ENCODE measurements at places on chromosomes 2 and 18.

DNA sequence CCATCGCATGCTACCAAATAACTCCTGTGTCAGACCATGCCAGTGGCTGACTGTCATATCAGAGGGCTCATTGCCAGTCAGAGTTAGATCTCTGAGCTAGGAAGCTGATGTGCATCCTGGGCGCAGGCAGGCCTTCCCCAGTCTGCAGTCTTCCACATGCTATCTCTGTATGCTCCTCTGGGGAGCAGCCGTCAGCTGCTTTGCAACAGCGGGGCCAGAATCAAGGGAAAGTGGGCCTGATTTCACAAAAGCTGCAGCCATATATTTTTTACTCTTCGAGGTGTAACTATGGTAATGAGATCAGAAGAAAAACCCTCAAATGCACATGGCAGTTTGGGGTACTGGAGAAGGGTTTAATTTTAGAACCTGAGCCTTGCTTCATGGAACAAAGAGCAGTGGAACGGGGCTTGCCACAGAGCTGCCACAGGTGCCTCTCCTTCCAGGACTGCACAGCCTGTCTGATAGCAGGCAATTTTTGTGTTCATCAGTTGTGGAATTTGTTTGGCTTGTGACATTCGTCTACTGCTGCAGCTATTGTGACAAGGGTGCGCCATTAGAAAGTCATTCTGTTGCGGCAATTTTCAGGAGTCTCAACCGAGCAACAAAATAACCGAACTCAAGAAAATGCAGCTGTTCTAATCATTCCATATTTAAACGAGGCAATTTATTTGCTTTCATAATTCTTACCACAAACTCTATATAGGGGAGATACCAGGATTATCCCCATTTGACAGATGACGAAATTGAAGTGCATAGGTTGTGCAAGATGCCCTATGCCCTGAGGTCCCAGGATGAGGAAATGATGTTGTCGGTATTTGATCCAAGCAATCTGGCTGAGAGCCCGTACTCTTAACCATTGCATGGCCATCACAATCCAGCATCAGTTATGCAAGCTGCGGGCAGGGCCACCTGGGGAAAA lies 109.6 kb upstream of the CYRIA start:
- no peak overlapping the region for H3K27ac ChIP-seq
- DNase-seq, result no peak
- H3K36me3 ChIP-seq, result no peaks in the 10 kb centered on the region
- H3K27me3 ChIP-seq, result no peaks in the 10 kb centered on the region
- no peaks in the 10 kb centered on the region for H3K4me1 ChIP-seq

GRCh38 chr2:225288986-225289385 lies 110.5 kb upstream of the NYAP2 start:
- no peak overlapping the region for H3K4me3 ChIP-seq
- no peaks in the 10 kb centered on the region for H3K36me3 ChIP-seq
- no peak overlapping the region for H3K27ac ChIP-seq
- H3K4me1 ChIP-seq, result no peaks in the 10 kb centered on the region

- no peaks in the 10 kb centered on the region for H3K4me1 ChIP-seq
- H3K27ac ChIP-seq, result no peak overlapping the region
- no peaks in the 10 kb centered on the region for H3K36me3 ChIP-seq
- H3K27me3 ChIP-seq, result no peaks in the 10 kb centered on the region
These were observed 54.2 kb downstream of the SEMA4F start for GRCh38 chr2:74708296-74708695.

DNA sequence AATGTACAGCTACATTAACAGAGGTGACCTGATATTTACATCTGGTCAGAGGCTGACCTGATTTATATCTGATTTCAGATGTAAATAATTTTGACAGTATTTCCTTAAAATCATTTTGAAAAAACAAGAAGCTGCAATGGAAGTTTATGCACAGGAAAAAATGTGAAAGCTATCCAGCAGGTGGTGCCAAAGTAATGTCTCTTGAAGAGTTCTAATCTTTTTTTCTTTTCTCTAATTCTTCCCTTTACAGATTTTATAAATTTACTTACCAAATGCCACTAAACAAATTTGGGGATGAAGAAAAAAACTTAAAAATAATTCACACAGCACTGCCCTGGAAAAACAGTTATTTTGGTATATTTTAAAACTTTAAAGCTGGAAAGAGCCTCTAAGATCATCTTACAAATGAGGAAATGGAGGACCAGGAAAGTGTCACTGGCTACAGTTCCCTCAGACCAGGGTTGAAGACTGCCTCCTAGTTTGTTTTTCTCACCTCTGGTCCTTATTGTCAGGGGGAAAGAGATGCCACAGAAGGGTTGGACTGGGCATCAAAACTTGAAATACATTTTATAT lies 16.4 kb upstream of the FBLN7 start:
- H3K27ac ChIP-seq, result no peak overlapping the region
- no peaks in the 10 kb centered on the region for H3K27me3 ChIP-seq
- DNase-seq, result no peak
- no peak overlapping the region for H3K4me3 ChIP-seq

- no peak for DNase-seq
- H3K27ac ChIP-seq, result no peak overlapping the region
- H3K27me3 ChIP-seq, result no peaks in the 10 kb centered on the region
- H3K4me1 ChIP-seq, result no peaks in the 10 kb centered on the region
- no peaks in the 10 kb centered on the region for H3K36me3 ChIP-seq
These were observed 142.7 kb upstream of the SLC39A10 start for GRCh38 chr2:195514365-195514764.

DNA sequence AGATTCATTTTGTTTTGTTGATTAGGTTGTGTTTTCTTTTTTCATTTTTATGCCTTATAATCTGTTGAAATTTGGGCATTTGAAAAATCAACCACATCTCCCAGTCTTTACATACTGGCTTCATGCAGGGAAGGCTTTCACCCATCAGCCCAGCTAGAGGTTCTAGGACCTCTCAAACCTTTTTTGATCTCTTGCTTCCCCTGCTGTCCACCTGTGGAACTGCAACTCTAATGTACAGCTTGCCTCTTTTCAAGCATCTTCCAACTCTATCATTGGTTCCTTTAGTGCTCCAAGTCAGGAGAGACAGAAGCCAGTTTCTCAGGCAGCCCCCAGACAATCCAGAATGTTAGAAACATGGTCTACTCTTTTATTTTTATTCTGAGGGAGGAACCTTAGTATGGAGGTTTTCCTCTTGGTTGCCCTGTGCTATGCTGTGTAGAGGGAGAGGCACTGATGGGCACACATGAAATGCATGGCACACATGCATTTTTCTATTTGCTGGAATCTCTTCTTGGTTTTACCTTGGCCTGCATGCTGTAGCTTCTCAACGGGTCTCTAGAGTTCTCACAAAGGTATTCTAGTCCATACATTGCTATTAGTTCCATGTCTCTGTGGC lies 107.2 kb upstream of the L3MBTL4 start:
- H3K36me3 ChIP-seq, result no peaks in the 10 kb centered on the region
- no peaks in the 10 kb centered on the region for H3K27me3 ChIP-seq
- DNase-seq, result no peak
- no peak overlapping the region for H3K4me3 ChIP-seq
- H3K27ac ChIP-seq, result no peak overlapping the region

Data from spleen (tissue), 13 donors.